ENCODE measurements at places on chromosomes 6 and 20.

- no peak for DNase-seq
These were observed 14.1 kb downstream of the HUS1B start for GRCh38 chr6:642805-643204.

- DNase-seq, result no peak
These were observed 154.5 kb downstream of the MYLK4 start for GRCh38 chr6:2596222-2596621.

- no peak for DNase-seq
These were observed 1.5 kb downstream of the DLGAP4 start for GRCh38 chr20:36307412-36308325.

DNA sequence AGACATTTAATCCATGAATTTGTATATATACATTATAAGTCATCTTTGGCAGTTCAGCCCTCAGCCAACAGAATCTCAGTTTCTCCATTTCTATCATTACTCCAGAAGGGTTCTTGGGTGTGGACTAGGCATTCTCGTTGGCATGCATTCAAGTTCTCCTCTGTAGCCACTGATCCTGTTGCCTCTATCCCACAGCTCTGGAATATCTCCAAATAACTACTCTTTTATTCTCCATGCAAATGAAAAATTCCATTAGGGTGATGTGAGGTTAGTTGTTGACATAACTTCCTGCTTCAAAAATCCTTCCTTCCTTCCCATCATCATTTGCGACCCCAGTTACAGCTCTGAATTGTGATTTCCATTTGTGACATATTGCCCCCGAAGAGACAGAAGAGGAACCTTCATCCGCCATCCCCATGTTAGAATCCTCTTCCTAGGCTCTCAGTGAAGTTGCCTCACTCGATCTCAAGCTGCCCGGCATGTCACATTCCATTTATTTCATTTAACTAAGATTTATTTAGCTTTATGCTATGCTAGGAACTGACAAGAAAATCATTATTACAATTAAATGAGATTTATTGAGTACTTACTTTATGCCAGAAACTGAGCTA lies 93.7 kb upstream of the EDN1 start:
- no peak for DNase-seq

GRCh38 chr20:37868851-37869333 lies 34.0 kb upstream of the VSTM2L start:
- DNase-seq, result no peak

- no peak for DNase-seq
These were observed 121.5 kb upstream of the NEDD9 start for GRCh38 chr6:11353921-11354389.

DNA sequence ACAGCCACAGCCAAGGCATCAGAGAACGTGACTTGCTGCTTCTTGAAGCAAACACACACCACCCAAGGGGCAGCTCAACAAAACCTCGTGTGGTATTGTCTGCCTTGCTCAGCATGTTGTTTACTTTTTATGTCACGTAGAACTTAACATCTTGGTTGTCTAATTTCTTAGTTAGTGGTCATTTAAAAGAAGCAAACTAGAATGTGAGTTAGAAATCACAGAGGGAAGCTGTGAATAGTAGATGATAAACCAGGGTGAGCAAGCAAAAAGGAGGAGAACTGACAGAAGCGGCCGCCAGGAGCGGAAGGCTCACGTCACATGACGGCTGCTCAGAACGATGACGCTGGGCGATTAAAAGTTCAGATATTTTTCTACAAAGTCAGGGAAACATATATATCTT lies 51.5 kb upstream of the KIF25 start:
- no peak for DNase-seq

DNA sequence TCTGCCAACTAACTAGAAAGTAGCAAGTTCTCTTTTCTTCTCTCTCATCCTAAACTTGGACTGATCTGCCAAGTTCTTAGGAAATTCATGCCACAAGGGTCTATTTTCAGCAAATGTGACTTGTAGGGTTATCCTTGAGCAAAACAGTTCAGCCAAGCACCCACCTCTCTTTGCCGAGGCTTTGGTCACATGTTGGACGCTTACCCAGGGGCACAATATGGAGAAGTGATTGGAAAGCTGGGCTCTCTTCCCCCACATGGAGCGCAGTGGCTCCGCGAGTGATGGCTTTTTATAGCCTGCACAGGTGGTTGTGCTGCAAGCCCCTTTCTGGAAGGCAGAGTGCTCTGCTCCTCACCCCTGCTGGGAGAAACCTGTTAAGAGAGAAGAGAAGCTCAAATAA lies 47.7 kb upstream of the FNDC1 start:
- DNase-seq, result no peak

GRCh38 chr20:38962928-38963401 lies 821 bp downstream of the DHX35 start:
- DNase-seq, result peak; percentile 16

- no peak for DNase-seq
These were observed 5.3 kb downstream of the FBXO5 start for GRCh38 chr6:152977556-152977955.

DNA sequence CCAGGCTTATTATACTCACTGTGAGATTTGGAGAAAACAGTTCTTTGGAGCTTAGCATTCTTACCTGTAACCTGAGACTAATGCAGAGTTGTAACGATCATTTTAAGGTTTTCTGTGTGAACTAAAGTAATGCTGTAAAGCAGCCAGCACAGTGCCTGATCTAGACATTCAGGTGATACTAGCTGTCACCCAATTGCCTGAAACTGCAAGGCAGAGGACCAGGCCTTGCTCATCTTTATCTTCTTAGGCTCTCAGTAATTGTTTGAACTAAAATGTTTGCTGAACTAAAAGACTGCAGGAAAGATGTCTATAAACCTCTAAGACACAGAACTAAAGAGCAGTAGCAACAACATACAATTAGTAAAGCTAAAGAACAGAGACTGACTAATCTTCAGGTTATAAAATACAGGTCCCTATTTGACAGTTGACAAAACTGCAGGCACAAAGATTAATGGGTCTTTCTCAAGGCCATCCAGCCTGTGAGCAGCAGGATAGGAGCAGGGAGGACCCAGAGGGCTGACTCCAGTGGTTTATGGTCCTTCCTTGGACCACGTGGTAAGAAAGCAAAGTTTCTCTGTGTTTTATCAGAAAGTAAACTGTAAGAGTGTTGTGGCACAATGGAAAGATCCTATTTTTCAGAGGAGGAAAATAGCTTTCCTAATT lies 31.4 kb downstream of the SMLR1 start:
- no peak for DNase-seq

DNA sequence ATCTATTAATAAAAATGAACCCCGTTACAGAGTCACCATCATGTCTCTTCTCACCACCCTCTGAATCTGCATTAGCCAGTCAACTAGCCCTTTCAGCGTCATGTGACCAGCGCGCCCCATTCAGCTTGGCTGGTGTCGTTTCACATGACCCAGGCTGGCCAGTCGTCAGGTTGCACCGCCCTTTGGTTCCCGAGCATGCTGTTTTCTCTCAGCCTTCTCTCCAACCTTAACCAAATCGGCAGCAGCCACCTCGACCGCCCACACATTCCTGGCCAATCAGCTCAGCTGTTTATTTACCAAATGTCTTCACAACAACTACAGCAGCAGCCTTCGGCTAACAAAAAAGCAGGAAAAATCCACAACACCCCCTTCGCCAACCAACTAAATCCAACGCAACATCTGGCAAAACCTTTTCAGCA lies 5.6 kb downstream of the SRSF3 start:
- peak; percentile 27 for DNase-seq

DNA sequence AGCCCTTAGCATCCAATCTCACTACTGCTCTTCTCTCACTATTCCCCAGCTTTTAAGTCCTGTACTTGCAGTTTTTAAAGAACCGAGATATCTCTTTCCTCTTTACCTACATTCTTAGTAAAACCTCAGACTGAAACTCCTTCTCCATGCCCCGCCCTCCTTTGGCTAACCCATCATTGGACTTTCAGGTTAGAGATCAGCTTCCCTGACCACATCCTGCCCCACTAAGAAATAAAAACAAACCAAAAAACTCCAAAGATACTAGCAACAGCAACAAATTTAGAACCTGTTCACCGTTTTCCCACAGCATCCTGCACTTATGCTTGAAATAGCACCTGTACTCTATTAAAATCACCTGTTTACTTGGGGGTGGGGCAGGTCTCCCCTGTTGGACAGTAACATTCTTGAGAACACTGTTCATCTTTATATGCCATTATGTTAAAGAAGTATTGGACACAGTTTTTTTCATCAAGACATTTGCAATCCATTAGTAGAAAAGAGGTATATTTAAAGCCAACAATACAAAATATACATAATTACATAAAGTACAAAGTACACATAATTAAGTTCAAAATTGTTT lies 16.3 kb upstream of the SMAP1 start:
- DNase-seq, result peak; percentile 52

DNA sequence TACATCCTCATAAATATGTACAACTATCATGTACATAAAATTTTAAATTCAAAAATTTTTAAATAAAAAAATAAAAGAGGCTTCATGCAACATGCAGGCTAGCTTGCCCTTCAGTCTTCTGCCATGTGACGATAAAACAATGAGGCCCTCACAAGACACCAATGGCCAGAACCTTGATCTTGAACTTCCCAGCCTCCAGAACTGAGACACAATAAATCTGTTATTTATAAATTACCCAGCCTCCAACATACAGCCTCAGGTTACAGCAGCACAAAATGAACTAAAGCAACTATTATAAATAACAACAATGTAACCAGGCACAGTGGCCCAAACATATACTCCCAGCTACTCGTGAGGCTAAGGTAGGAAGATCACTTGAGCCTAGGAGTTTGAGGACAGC lies 42.8 kb downstream of the SERAC1 start:
- DNase-seq, result no peak

- no peak for DNase-seq
These were observed 428.1 kb upstream of the NOX3 start for GRCh38 chr6:155883741-155884140.

DNA sequence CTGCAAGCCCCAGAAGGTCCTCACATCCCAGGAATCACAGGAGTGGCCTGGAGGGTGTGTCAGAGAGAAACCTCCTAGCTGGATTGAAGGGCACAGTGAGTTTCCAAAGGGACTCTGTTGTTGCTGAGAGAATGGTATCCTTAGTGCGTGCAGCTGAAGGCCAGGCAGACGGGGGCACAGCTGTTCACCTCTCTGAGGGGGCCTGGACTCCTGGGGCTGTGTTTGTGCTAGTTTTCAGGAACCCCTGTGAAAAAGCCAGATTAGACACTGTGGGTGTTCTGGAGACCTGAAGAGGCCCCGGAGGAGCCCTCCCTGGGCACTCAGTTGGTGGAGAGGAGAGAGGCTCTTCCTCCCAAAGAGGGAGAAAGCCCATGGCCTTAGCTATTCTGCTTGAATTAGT lies 223.4 kb downstream of the FARS2 start:
- DNase-seq, result no peak

GRCh38 chr6:111192911-111193555 lies 105.7 kb downstream of the SLC16A10 start:
- no peak for DNase-seq

- DNase-seq, result no peak
These were observed at the start of gene MYL9 for GRCh38 chr20:36541227-36541767. TSS of gene MYL9 (plus strand) at chr20:36541519. CDS start at chr20:36544885, 3,366 bp downstream.

- no peak for DNase-seq
These were observed 128.8 kb downstream of the SOBP start for GRCh38 chr6:107618672-107619071.

- DNase-seq, result no peak
These were observed 39.0 kb upstream of the SLC22A1 start for GRCh38 chr6:160082627-160083026.

- no peak for DNase-seq
These were observed at the start of gene SLC22A1 for GRCh38 chr6:160121558-160121957. TSS of gene SLC22A1 (plus strand) at chr6:160121815. CDS start at chr6:160121936, 121 bp downstream.

DNA sequence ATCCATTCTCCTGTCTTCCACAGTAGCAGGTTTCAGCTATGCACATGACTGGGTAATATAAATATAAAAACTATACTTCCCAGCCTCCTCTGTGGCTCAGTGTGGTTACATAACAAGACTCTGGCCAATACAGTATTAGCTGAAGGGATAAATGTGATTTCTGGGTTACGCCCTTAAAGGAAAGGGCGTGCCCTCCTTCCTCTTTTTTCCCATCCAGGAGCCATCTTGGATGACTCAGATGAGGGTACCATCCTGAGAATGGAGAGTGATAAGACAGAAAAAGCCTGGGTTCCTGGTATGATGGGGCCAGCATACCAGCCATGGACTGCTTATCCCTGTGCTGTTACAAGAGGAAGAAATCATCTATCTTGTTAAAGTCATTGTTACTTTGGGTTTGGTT lies 123.3 kb downstream of the NFATC2 start:
- no peak for DNase-seq

DNA sequence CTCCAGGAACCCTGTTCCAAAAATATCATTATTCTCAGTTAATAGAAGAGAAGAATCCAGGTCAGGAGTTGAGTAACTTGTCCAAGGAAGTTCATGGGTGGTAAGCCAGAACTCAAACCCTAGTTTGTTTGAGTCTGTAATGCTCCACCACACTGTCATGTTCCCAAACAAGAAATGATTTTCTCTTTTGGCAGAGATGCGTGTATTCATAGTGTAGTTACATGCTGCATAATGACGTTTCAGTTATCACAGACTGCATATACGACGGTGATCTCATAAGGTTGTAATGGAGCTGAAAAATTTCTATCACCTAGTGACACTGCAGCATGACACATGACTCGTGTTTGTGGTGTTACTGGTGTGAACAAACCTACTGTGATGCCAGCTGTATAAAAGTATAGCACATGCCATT lies 102.6 kb downstream of the TULP4 start:
- no peak for DNase-seq

GRCh38 chr6:31927242-31927862 lies at the start of gene C2:
TSS of gene C2 (plus strand) at chr6:31927717. CDS start at chr6:31927753, 36 bp downstream.
- DNase-seq, result no peak

- DNase-seq, result no peak
These were observed 323.1 kb downstream of the CENPW start for GRCh38 chr6:126662966-126663365.

GRCh38 chr6:132399376-132400074 lies 1.8 kb downstream of the MOXD1 start:
- DNase-seq, result no peak

DNA sequence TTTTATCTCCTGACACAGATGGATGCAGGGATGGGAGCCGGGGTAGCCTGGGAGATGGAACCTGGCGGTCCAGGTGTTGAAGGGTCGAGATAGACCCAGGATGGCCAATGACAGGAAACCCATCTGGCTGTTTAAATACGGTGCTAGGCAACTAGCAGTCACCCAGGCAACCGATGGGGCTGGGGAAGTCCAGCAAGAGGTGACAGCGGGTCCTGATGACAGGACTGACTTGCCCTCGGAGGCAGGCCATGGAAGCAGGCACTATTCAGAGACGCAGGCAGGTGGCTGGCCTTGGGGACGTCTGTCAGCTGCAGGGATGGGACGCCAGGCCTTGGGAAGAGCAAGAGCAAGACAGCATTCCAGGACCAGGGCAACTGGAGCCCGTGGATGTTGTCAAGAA lies 135.4 kb upstream of the RALGAPA2 start:
- no peak for DNase-seq

- DNase-seq, result no peak
These were observed 10.1 kb downstream of the MAP7 start for GRCh38 chr6:136539967-136540652.

- DNase-seq, result no peak
These were observed 49.6 kb upstream of the DSN1 start for GRCh38 chr20:36823121-36823520.

GRCh38 chr6:52385074-52385473 lies 23.1 kb downstream of the PAQR8 start:
- no peak for DNase-seq
